Brain (organoid and tissue), 16 donors: ENCODE measurements at places on chromosomes 7 and 10.

DNA sequence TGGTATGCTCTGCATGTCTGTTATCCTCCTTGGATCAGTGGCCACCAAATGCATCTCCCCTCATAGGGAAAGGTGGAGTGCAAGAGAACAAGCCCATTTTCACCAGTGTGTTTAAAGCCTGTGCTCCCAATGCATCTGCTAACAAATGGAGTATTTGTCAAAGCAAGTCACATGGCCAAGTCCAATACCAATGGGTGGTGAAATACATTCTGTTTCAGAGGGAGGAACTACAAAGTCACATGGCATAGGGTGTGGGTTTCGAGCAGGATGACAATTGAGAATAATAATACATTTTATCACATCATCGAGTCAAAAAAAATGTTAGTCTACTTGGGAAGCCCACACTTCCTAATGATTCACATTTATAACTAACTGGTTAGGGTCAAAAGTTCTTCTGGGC lies 62.7 kb downstream of the SUGCT start:
- no peak for DNase-seq

DNA sequence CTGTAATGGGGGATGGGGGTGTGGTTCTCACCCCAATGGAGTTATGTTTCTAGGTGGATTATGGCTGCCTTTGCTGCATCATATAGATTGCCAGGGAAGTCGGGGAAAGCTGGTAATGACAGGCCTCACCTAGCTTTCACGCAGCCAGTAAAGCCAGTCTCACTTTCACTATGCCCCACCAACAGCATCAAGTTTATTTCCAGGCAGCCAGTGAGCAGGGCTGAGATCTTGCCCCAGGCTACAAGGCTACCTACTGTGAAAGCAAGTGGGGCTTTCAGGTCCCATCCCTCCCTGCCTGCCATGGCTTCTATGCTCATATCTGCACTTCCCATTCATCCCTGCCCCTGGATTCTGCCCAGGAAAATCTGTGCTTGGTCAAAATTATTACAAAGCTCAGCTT lies 61.7 kb upstream of the NXPH1 start:
- DNase-seq, result no peak

DNA sequence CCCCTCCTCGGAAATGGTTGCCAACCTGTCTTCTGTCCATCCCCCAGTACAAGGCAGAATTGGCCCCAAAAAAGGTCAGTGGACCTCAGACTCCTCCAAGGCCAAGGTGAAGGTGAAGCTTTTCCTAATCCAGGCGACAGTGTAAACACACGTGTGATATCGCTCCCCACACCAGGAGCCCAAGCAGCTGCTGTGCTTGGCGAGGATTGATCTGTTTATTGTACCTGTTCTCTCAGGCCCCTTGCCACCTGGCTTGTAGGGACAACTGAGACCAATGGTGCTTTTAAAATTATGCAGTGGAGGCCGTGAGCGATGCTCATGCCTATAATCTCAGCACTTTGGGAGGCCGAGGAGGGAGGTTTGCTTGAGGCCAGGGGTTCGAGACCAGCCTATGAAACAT lies 66.1 kb upstream of the GTF2IRD1 start:
- DNase-seq, result no peak

DNA sequence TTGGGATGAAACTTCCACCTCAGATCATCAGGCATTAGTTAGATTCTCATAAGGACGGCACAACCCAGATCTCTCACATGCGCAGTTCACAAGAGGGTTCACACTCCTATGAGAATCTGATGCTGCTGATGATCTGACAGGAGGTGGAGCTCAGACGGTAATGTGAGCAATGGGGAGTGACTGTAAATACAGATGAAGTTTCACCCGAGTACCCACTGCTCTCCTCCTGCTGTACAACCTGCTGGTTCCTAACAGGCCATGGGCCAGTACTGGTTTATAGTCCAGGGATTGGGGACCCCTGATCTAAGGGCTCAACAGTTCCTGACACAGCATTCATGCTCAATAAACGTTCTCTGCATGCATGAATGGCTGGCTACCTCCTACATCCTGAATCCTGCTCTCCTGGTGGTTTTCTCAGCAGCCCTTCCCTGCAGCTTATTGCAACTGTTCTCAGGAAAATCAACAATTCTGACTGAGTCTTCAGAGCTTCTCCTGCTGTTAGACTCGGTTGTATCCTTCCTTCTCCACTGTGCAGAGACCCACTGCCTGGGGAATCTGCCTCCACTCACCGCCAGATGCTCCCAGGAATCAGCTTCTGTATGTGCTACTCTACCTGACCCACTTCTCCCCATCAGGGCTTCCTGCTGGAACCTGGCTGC lies 17.4 kb downstream of the PDE6C start:
- DNase-seq, result no peak

GRCh38 chr7:37448011-37448635 lies 541 bp downstream of the ELMO1 start:
- no peak for DNase-seq

DNA sequence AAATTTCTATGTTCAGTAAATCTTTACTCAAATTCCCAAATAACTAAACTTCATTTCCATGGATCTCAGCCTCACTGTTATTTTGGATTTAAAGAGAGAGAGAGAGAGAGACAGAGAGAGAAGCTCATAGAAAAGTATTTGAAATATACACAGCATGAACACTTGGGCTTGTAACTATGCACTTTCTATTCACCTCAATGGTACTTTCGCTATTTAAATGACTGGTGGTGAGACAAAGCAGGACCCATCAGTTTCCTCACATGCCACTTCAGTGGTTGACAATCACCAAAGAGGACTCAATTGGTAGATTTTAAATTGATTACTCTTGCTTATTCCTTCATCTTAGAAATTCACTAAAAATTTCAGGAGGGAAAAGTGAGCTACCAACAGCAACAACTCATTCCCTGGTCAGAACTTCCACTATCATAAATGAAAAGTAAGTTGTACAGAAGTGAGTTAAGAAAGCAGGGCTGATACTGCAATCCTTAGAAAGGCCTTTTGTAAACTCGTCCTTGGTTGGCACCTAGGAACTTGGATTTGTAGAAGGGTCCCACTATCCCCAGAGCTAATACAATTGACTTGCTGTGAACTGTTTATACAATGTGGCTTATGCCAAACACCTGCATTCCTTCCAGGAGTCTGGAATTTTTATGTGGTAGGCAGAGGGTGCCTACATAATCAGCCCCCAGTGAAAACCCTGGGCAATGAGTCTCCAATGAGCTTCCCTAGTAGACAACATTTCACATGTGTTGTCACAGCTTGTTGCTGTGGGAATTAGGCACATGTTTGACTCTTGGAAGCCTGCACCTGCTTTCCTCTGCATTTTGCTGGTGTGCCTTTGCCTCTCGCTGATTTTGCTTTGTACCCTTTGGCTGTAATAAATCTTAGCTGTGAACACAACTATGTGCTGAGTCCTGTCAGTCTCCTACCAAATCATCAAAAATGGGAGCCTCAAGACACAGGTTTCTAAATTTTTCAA lies 10.8 kb downstream of the ERLIN1 start:
- DNase-seq, result no peak

- DNase-seq, result peak; percentile 85
Measured at GRCh38 chr7:10889266-10889898, 84.3 kb upstream of the PHF14 start.

- no peak for DNase-seq
Measured at GRCh38 chr7:30403477-30403876, 75.1 kb downstream of the NOD1 start.

DNA sequence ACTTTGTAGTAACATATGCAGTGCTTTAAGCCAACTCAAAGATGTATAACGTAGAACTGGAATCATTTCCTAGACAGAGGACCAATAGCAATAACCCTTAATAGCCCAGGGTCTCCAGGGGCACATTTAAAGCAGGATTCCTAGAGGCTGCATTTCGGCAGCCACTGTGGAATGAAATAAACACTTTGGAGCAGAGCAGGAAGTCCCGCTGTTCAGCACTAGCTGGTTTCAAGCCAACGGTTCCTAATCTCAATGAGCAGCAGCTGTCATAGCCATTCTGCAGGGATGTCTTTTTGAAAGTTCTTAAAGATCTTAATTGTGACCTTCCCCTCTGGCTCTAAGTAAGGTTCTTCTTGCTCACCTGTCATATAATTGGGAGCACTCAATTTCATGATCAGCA lies 18.4 kb upstream of the MACROH2A2 start:
- peak; percentile 55 for DNase-seq

GRCh38 chr10:30828680-30829079 lies 199.1 kb upstream of the LYZL2 start:
- no peak for DNase-seq

GRCh38 chr7:158843771-158844170 lies 12.6 kb upstream of the DYNC2I1 start:
- no peak for DNase-seq

DNA sequence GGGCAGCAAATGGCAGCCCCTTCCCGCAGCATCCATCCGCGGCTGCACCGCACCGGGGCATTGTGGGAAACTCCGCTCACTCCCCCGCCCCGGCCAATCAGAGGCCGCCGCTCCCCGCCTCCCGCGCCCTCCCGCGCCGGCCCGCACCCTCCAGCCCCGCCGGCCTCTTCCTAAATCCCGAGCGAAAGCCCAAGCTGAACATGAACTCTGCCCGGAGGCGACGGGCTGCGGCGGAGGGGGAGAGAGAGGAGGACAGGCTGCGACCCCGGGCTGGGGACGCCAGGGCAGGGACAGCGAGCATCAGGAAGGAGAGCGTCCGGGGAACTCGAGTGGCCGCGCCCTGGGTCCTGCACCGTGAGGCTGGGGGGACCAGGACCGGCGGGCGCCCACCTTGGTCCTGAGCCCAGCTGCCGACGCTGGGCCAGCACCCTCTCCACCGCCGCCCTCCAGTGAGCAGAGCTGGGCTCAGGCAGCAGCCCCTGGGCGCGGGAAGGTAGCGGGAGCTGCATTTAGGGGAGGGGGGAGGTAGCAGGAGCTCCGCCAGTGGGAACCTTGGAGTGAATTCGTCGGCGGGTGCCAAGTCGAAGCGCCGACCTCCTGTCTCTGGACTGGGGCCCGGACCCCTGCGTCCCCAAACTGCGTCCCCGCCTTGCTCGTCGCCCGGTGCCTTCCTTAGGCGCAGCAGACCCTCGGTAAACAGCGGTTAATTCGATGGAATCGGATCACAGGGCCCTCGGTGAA lies at the start of gene DGKI:
DGKI (minus strand) TSS at position 148 of the 741 bp plus-strand sequence.
- peak; percentile 93 for DNase-seq

DNA sequence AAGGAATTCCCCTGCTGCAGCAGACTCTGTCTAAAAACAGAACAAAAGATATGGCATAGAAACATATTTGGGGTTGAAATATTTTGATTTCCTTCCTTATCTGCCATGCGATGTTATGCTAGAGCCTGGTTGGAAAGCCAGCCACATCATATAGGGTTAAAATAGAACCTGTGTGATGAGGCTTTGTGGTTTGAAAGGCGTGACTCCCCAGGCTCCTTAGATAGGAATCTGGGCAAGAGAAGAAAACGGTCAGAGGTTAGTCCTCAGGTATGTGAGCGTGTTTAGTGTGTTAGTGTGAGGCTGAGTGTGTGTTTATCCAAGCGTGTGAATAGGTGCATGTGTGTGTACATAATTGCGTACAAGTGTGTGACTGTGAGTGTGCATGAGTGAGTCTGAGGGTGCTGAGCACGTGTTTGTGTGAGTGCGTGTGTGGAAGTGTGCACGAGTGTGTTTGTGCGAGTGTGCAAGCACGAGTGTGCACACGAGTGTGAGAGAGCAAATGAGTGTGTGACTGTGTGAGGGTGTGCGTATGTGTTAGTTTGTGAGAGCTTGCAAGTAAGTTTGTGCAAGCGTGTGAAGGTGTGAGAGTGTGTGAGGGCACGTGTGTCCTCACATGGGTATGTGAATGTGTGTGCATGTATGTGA lies 79.9 kb downstream of the COL26A1 start:
- no peak for DNase-seq

GRCh38 chr7:19410691-19411090 lies 265.5 kb upstream of the FERD3L start:
- no peak for DNase-seq

GRCh38 chr7:154674191-154674590 lies 328.7 kb downstream of the PAXIP1 start:
- DNase-seq, result no peak

GRCh38 chr7:11078247-11078834 lies 104.7 kb downstream of the PHF14 start:
- DNase-seq, result no peak

GRCh38 chr7:68700414-68700813 lies 897.9 kb upstream of the AUTS2 start:
- DNase-seq, result peak; percentile 77

GRCh38 chr7:48664241-48664640 lies 260.1 kb upstream of the CDC14C start:
- no peak for DNase-seq

GRCh38 chr10:63520500-63521415 lies at the start of gene REEP3:
TSS of gene REEP3 (plus strand) at chr10:63521401. CDS start at chr10:63521546, 145 bp downstream.
- DNase-seq, result peak; percentile 80

- DNase-seq, result no peak
Measured at GRCh38 chr10:20986049-20986448, 88.9 kb upstream of the NEBL start.

- no peak for DNase-seq
Measured at GRCh38 chr7:81244224-81244623, 325.4 kb upstream of the SEMA3C start.

- DNase-seq, result peak; percentile 85
Measured at GRCh38 chr10:26890956-26891355, 30.2 kb upstream of the ABI1 start.

GRCh38 chr7:37007691-37008090 lies 283.4 kb upstream of the AOAH start:
- peak; percentile 47 for DNase-seq

GRCh38 chr10:33274096-33274785 lies 60.2 kb downstream of the NRP1 start:
- no peak for DNase-seq

GRCh38 chr7:128309976-128310375 lies 33.7 kb downstream of the RBM28 start:
- DNase-seq, result no peak

DNA sequence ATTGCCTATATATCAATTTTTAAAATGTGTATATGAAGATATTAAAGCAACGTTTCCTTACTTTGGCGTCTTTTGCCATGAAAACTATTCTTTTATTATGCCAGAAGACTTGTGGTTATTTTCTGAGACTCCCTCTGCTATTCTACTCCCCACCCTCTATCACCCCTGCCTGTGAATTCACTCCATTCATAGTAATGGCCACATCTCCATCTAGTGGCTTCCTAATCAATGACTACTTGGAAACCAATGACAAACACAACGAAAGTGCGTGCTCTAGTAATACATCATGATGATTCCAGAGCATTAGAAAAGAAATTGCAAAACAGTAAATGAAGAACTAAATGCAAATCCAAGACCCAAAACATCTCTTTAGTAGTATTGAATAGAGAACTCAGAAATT lies 186.7 kb upstream of the HGF start:
- DNase-seq, result peak; percentile 59
